ENCODE measurements at places on chromosomes 2 and 18.

DNA sequence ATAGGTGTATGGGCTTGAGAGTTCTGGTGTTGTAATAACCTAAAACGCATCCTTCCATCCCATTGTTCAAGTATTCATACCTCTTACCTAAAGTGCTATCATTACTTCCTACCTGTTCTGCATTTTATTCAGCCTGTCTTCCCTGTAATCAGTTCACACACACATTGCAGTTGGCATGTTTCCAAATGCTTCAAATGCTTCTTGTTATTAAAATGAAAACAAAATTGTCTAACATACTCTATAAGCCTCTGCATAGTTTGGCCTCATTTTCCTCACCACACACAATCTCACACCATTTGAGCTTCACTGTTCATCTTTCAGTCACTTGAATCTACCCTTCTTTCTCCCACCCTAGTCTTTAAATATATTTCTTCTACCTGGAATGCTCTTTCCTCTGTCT is 1178.2 kb upstream of the NRXN1 start:
- DNase-seq, result no peak

DNA sequence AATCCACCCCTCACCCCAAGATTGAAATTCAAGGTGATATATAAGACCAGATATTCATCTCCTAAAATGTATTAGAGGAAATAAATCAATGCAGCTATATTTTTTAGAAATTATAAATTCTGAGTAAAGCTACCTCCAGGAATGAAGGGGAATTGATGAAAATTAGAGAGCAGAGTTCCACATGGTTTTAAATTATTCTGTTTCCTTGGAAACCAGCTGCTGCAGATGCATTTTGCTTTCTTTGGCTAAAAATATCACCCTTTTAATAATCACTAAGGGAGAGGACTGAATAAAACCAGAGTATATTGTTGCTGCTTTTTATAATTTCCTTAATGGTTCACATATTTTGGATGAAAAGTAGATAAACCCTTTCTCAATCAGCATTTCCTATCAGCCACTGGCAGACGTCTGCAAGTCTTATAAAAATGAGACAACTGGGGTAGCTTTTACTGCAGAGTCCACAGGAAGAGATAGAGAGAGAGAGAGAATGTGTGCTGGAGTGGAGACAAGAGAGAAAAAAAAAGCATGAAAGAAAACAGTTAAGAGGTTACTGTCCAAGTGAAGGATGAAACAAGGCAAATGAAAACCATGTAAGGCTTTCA is 2.0 kb downstream of the CSRNP3 start:
- DNase-seq, result no peak

DNA sequence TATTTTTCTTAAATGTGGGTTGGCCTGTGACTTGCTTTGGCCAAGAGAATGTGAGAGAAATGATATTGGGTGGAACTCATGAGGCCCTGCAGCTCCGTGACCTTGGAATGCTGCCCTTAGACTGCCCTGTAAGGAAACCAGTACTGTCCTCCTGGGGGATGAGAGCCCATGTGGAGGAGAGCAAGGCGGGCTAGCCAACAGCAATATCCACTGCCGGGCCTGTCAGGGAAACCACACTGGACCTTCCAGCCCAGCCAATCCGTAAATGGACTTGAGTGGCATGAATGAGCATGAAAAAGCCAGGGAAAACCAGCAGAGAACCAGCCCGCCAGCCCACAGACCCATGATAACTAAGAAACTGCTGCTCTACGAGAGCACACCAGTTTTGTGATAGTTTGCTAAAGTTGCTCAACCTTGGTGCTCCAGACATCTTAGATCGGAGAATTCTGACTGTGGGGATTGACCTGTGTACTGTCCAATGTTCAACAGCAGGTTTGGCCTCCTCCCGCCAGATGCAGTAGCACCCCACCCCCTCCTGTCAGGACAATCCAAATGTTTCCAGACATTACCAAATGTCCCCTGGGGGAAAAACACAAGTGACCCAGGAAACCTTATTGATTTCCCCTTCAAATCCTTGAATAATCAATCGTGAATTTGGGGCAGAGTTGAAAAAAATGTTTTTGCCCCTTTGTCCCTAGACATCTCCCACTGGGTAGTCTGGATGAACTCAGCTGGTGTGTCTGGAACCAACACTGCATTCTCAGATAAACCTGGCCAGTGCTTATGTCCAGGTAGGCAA is 27.2 kb downstream of the ALPK2 start:
- no peak for DNase-seq

DNA sequence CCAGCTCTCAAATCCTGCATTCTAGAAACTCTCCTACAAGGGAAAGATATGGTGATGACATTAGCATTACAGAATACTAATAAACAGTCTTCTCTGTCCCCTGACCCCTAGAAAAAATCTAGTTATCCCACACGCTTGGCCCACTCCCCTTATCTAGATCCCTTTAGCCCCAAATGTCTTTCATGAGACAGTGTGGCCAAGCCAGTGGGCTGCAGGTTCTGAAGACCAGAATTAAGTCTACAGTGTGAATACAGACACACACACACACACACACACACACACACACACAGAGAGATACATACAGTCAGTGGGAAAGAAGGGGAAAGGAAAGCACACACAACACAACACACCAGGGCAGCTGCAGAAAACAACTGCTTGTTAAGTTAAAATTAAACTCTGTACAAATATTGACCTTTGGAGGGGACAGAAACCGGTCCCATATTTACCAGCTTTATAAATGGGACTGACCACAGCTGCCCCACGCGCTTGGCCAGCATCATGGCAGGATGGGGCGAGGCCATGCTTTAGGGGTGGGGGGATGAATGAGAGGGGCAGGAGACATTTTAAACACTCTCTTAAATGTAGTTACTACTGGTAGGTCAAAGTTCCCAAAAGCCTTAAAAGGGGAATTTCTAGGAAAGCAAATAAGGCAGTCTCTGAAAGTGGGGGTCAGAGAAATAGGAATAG is 49.1 kb downstream of the NHEJ1 start:
- no peak for DNase-seq

- no peak for DNase-seq
Measured at GRCh38 chr2:42060028-42060427, 12.2 kb downstream of the PKDCC start.

- DNase-seq, result no peak
Measured at GRCh38 chr2:186771850-186772463, 77.0 kb downstream of the ZSWIM2 start.

DNA sequence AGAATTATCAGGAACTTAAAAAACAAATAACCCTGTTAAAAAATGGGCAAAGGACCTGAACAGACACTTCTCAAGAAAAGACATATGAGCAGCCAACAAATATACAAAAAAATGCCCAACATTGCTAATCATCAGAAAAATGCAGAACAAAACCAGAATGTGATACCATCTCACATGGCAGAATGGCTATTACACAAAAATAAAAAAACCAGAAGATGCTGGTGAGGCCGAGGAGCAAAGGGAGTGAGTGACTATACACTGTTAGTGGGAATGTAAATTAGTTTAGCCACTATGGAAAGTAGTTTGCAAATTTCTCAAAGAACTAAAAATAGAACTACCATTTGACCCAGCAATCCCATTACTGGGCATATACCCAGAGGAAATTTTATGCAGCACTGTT is 95.8 kb upstream of the DSEL start:
- no peak for DNase-seq

- DNase-seq, result no peak
Measured at GRCh38 chr18:55934821-55935220, 346.8 kb upstream of the TCF4 start.

- DNase-seq, result no peak
Measured at GRCh38 chr2:192053921-192054320, 140.8 kb downstream of the TMEFF2 start.

GRCh38 chr2:197416268-197416667 is 18.6 kb downstream of the SF3B1 start:
- no peak for DNase-seq

DNA sequence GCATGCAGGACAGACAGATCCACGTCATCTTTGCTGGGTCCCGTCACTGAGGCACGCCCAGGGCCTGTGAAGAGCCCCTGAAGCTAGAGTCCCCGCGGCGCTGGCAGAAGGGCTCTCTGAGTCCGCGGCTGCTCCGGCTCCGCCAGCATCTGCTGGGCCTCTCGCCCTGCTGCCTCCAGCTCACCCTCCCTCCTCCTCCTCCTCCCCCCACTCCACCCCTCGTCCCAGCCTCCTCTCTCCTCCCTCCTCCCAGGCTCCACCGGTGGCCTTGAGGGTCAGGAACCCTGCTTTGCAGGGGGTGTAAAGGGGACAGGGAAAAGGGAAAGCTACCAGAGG is at the start of gene TNS1:
TSS of gene TNS1 (minus strand) at position 151 of the 336 bp plus-strand sequence. CDS start at position 28, 123 bp downstream.
- no peak for DNase-seq

DNA sequence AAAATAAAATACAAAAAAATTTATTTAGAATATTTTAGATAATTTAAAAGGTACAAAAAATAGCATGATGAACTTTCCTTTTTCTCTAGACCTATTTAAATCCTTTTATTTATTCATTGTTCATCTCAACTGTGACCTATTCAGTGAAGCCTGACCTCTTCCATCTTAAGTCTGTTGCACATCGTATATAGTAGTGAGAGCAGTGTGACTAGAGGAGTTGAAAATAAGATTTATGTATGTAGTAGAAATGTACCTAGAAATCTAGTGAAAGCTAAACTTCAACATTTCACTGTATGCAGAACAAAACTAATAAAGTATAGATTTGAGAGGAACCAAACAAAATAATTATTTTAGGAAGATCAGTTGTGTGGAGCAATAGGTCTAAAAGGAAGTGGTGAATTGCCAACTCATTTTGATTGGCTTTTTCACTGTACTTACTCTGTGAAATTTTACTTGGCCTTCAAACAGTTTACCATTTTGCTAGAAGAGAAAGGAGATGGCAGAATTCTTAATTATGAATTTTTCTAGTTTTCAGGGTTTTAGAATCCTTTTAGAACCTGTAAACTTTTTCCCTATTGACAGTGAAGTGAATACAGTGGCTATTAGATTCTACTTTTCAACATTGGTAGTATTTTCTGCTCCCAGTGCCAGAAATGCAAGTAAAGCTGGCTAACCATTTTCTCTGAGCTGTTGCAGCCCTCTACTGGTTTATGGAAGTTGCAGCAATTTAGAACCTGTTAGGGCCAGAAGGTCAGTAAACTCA is 11.0 kb downstream of the ANKRD12 start:
- DNase-seq, result peak; percentile 81
